ENCODE measurements at places on chromosomes 7 and 10. TPM values are rescaled to one million over a fixed set of nuclear protein-coding genes. Genes with fewer than 3 reads are reported as not detected.

Gene NME8
- not detected for total RNA-seq

Gene BLNK
- total RNA-seq: 0.30 TPM

Gene TUBB8
- not detected for total RNA-seq

Gene PRKAG2
- total RNA-seq: 15.9 TPM

Gene ZNF138
- 10.2 TPM for total RNA-seq

Gene PWWP2B
- total RNA-seq: 17.8 TPM

Gene CUZD1
- 2.1 TPM for total RNA-seq

Gene CCL24
- not detected for total RNA-seq

Gene INMT
- 3.3 TPM for total RNA-seq

Gene CEP55
- 64.5 TPM for total RNA-seq

Gene IFIT1
- 5.4 TPM for total RNA-seq

Gene SLC29A4
- 34.6 TPM for total RNA-seq

Gene TMEM26
- not detected for total RNA-seq

Gene AKR1C4
- total RNA-seq: 0.25 TPM

Gene SDK1
- total RNA-seq: 6.2 TPM

Gene IL2RA
- not detected for total RNA-seq

Gene CDH23
- total RNA-seq: 1.0 TPM

Gene C10orf53
- not detected for total RNA-seq

Gene OR2A14
- total RNA-seq: not detected

Gene POT1
- 21.6 TPM for total RNA-seq

Gene ACSL5
- total RNA-seq: 46.6 TPM

Gene MRLN
- total RNA-seq: 0.98 TPM

Gene SPDYE6
- total RNA-seq: not detected

Gene FZD8
- total RNA-seq: 3.4 TPM

Gene EPHB4
- 117 TPM for total RNA-seq

Gene ITIH2
- 13.3 TPM for total RNA-seq

Gene CPA4
- 0.59 TPM for total RNA-seq

Gene AS3MT
- 6.4 TPM for total RNA-seq

Gene SLC16A12
- not detected for total RNA-seq

Gene TCAF2
- not detected for total RNA-seq

Gene HIPK2
- 35.6 TPM for total RNA-seq

Gene AKR1C8
- not detected for total RNA-seq

Gene PODXL
- 278 TPM for total RNA-seq

Gene TSPAN13
- total RNA-seq: 193 TPM

Gene TMEM213
- total RNA-seq: not detected

Gene LIPM
- not detected for total RNA-seq

Gene CLDN4
- total RNA-seq: 249 TPM

Gene ITPRID1
- total RNA-seq: 0.26 TPM

Gene ASAH2
- total RNA-seq: 7.3 TPM

Gene CPN1
- 24.9 TPM for total RNA-seq

Gene SAMD9L
- total RNA-seq: not detected

Gene AP5Z1
- total RNA-seq: 64.7 TPM

Data from Caco-2 (cell line).